HepG2 (cell line): ENCODE measurements at places on chromosomes 7 and 10. TPM values are rescaled to one million over a fixed set of nuclear protein-coding genes. Genes with fewer than 3 reads are reported as not detected.
A peak's percentile ranks its signal among the peaks of the same experiment; 100 is the strongest.

- DNase-seq = no peak
- H3K36me3 ChIP-seq = no peaks in the 10 kb centered on the region
- no peak overlapping the region for H3K4me3 ChIP-seq
- no peaks in the 10 kb centered on the region for H3K4me1 ChIP-seq
Observed at GRCh38 chr10:60767424-60767823, 10.9 kb upstream of the CDK1 start.

DNA sequence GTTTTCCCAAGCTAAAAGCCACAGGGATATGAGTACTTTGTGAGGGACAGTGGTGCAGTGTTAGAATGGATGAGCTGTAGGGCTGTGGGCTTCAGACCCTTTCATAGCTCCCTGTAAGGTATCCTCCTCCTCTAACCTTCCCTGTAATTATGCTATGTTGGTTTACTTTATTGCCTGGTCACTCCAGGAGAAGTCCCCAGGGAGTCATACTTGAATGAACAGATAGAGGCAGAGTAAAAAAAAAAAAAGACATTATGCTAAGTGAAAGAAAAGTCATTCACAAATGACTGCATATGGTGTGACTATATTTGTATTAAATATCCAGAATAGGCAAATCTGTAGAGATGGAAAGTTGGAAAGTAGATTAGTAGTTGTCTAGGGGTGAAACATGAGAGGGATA is 434.4 kb downstream of the AUTS2 start:
- no peak overlapping the region for H3K27ac ChIP-seq
- H3K36me3 ChIP-seq = no peaks in the 10 kb centered on the region
- H3K27me3 ChIP-seq = no peaks in the 10 kb centered on the region
- no peak overlapping the region for H3K4me3 ChIP-seq

- no peaks in the 10 kb centered on the region; the same call in 1 of the 2 replicates for H3K4me1 ChIP-seq
- peaks cover 14% of the 10 kb centered on the region; the same call in 1 of the 3 replicates for H3K27me3 ChIP-seq
- DNase-seq = no peak
- H3K27ac ChIP-seq = no peak overlapping the region
- H3K36me3 ChIP-seq = no peaks in the 10 kb centered on the region
- no peak overlapping the region for H3K4me3 ChIP-seq
Observed at GRCh38 chr7:151717415-151717814, 159.5 kb downstream of the PRKAG2 start.

DNA sequence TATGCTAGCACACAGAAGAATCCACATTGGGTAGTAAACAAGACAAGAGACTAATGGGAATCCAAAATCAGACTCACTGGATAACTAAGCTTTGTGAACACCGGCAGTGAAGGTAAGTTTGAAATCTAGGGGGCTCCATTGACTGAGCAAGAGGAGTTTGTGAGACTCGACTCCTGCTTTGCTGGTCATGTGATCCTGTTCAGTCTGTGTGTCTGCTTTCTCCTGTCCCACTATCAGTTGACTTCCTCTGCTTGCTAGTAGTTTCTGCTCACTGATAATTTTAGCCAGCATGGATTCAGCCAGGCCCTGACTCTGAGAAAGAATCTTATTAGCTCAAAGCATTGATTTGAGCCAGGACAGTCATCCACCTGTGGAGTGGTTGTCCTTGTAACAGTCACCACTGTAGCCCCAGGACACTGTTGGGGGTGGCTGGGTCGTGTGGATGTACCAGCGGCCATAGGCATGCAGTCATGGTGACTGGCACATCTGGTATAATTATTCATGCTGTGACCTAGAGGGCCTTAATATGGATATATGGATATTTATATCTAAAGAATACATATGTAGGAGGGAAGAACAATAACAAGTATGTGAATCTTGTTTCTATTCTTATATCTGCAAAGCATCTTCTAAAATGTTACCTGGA is 44.4 kb downstream of the DNAH11 start:
- H3K4me3 ChIP-seq = no peak overlapping the region
- no peaks in the 10 kb centered on the region for H3K27me3 ChIP-seq
- no peaks in the 10 kb centered on the region for H3K4me1 ChIP-seq
- no peaks in the 10 kb centered on the region for H3K36me3 ChIP-seq

DNA sequence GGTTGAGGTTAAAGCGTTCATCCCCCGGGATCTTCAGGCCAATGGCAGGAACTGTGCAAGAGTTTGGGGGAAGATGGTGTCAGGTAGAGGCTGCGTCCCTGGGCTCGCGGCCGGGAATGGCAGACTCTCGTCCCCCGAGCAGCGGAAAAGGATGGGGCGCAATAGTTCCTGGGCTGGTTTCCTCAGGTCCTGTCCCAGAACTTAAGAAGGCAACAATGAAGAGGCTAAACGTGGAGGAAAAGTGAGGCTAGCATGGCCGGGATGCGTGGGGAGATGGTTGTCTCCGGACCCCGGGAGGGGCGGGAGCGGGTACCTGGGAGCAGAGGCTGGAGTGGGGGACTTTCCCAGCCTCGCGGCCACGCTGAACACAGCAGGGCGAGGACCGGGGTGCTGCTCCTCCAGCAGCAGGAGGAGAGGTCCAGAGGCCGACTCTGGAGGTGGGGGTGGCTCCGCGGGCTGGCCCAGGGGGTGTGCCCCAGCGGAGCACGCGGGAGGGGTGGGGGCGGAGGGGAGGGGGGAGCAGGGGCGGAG is 882 bp downstream of the IRF5 start:
- no peaks in the 10 kb centered on the region for H3K36me3 ChIP-seq
- peak overlapping the region; percentile 75 for H3K4me3 ChIP-seq
- H3K4me1 ChIP-seq = peaks cover 70% of the 10 kb centered on the region
- DNase-seq = no peak
- peaks cover 22% of the 10 kb centered on the region for H3K27me3 ChIP-seq
- H3K27ac ChIP-seq = no peak overlapping the region

DNA sequence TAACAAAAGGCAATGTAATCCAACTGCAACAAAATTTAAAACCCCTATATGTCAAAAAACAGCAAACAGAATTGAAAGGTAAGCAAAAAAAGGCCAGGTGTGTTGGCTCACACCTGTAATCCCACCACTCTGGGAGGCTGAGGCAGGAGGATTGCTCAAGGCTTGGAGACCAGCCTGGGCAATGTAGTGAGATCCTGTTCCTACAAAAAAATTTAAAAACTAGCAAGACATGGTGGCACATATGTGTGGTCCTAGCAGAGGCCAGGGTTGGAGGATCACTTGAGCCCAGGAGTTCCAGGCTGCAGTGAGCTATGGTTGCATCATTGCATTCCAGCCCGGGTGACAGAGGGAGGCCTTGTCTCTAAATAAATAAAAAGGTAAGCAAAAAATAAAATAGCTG is 212.1 kb upstream of the KLF14 start:
- no peak overlapping the region for H3K27ac ChIP-seq
- H3K4me1 ChIP-seq = peaks cover 63% of the 10 kb centered on the region
- peaks cover 4% of the 10 kb centered on the region; the same call in 1 of the 2 replicates for H3K36me3 ChIP-seq
- no peaks in the 10 kb centered on the region for H3K27me3 ChIP-seq
- H3K4me3 ChIP-seq = no peak overlapping the region

DNA sequence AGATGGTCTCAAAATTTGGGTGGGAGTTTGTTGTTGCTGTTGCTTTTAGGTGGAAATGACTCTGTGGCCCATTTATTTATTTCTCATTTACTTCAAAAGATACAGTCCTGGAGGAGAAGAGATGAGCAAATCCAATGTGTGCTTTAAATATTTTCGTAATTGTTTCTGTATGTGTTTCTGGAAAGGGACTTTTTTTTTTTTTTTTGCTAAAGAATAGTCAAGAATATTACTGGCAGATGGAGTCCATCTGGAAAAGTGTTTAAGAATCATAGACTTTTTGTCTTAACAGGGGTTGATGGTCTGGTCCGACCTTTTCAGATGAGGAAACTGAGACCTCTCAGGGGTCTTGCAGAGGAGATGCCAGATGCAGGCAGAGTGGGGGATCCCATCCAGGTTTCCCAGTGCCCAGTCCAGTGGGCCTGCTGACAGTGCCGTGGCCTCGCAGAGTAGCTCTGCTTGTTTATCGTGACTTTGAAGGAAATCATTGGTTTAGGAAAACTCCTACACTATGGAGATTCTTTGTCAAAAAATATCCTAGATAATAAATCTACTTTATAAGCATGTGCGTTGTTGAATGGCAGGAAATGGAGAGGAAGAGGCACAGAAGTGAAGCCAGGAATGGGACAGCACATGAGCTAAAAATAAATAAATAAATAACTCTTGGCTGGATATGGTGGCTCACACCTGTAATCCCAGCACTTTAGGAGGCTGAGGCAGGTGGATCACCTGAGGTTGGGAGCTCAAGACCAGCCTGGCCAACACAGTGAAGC is 164.3 kb upstream of the SVIL start:
- no peaks in the 10 kb centered on the region for H3K27me3 ChIP-seq
- no peak for DNase-seq
- no peaks in the 10 kb centered on the region for H3K36me3 ChIP-seq
- H3K4me3 ChIP-seq = no peak overlapping the region

- no peak for DNase-seq
- peaks cover 23% of the 10 kb centered on the region for H3K4me1 ChIP-seq
- no peaks in the 10 kb centered on the region for H3K36me3 ChIP-seq
- H3K27me3 ChIP-seq = no peaks in the 10 kb centered on the region
Observed at GRCh38 chr10:116694927-116695268, 47.5 kb downstream of the HSPA12A start.

- no peaks in the 10 kb centered on the region for H3K4me1 ChIP-seq
- no peaks in the 10 kb centered on the region for H3K36me3 ChIP-seq
- H3K4me3 ChIP-seq = no peak overlapping the region
- DNase-seq = no peak
- no peaks in the 10 kb centered on the region for H3K27me3 ChIP-seq
Observed at GRCh38 chr10:89053555-89053954, 63.0 kb downstream of the FAS start.

DNA sequence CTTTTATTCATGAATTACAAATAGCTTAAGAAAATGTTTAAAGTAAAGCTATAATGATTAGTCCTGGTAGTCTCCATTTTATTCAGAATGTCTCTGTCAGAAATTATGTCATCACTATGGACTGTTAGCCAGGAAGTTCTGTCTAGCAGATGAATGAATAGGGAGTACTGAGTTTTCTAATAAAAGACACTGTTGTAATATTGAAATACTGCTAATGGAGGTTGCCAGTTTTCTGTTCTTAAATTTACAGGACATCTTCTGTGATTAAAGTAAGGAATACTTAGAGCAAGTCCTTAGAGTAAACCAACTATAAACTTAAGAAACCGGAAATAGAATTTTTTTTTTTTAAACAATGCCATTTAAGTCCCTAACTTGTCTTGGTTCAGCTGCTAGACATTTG is 309.8 kb downstream of the ADK start:
- H3K27me3 ChIP-seq = no peaks in the 10 kb centered on the region
- DNase-seq = no peak
- H3K36me3 ChIP-seq = no peaks in the 10 kb centered on the region
- no peak overlapping the region for H3K4me3 ChIP-seq

DNA sequence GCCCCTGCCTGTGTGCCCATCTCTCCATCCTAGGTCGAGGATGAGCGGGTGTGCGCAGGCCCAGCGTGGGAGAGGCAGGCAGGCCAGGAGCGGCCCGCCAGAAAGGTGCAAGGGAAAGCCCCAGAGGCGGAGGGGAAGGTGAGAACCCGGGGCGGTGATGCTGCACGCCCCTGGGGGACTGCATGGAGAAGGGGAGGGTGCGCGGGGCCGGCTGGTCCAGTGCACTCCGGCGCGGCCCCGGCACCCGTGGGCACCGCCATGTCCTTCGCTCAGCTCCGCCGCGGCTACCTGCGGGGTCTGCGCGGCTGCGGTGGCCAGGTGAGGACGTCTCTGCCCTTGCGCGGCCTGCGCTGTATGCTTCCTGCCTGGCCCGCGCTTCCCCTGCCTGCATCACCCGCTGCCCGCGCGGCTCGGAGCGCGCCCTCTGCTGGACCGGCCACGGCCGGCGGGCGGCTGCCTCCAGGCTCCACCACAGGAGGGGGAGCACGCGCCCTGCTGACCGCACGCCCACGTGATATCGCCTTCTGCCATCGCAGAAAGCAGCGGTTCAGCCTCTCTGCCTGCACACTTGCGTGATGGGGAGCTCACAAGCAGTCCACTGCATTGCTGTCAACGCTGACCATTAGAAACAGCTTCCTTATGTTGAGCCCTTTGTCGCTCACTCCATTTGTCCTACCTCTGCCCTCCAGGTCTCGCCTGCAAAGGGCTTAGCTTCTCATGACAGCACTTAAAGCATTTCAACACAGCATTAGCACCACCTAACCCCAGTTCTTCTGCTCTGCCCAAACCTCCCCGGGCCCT is 73.9 kb downstream of the CXCL12 start:
- DNase-seq = no peak
- no peaks in the 10 kb centered on the region for H3K36me3 ChIP-seq
- no peak overlapping the region for H3K4me3 ChIP-seq
- H3K27ac ChIP-seq = no peak overlapping the region
- H3K4me1 ChIP-seq = peaks cover 7% of the 10 kb centered on the region; the same call in 1 of the 2 replicates
- H3K27me3 ChIP-seq = no peaks in the 10 kb centered on the region

GRCh38 chr7:89023206-89023605 is 227.7 kb upstream of the TEX47 start:
- H3K4me1 ChIP-seq = no peaks in the 10 kb centered on the region
- no peaks in the 10 kb centered on the region for H3K36me3 ChIP-seq
- H3K27ac ChIP-seq = no peak overlapping the region

GRCh38 chr7:123627851-123628250 is 26.2 kb downstream of the ASB15 start:
- H3K36me3 ChIP-seq = no peaks in the 10 kb centered on the region
- no peak overlapping the region for H3K4me3 ChIP-seq
- DNase-seq = no peak
- H3K27ac ChIP-seq = no peak overlapping the region
- H3K4me1 ChIP-seq = no peaks in the 10 kb centered on the region

DNA sequence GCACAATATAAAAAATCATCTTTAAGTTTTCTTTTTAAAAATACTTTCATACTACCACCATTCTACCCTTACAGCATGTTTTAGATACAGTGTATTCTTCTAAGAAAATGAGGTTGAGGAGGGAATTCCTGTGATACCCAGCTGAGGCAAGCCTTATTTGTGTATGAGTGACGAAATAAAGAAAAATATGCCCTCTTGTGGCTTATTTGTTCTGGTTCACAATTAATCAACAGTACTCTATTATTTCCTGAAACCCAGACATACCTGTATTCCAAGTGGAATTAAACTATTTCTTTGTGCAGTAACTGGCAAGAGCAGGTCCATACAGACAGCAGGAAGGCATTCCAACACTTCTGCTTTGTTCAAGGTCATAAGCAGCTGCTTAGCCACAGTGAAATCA is 4.5 kb upstream of the SEMA3D start:
- no peak overlapping the region for H3K27ac ChIP-seq
- DNase-seq = no peak
- H3K4me1 ChIP-seq = peaks cover under 1% of the 10 kb centered on the region; the same call in 1 of the 2 replicates
- H3K36me3 ChIP-seq = no peaks in the 10 kb centered on the region
- H3K4me3 ChIP-seq = no peak overlapping the region

DNA sequence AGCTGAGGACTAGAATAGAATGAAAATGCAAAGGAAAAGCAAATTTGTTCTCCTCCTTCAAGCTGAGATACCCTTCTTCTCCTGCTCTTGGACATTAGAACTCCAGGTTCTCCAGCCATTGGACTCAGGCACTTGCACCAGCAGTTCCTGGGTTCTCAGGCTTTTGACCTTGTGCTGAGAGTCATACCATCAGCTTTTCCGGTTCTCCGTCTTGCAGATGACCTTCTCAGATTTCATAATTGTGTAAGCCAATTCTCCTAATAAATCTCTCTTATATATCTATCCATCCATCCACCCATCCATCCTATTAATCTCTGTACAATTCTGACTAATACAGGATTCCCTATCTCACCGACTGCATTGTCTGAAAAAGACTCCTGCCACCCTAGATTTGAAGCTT is 108.3 kb downstream of the AHR start:
- DNase-seq = no peak
- H3K27ac ChIP-seq = no peak overlapping the region
- no peak overlapping the region for H3K4me3 ChIP-seq
- no peaks in the 10 kb centered on the region for H3K36me3 ChIP-seq
- peaks cover 51% of the 10 kb centered on the region for H3K4me1 ChIP-seq

The FAM25G gene
- not detected in 2 replicates for total RNA-seq

The DKK1 gene
- total RNA-seq = 143 and 262 TPM in 2 replicates

The COBL gene
- total RNA-seq = 3.8 and 4.4 TPM in 2 replicates

The MKX gene
- not detected in 2 replicates for total RNA-seq

The PILRB gene
- total RNA-seq = 5.6 and 16.6 TPM in 2 replicates

The CLRN3 gene
- not detected in 2 replicates for total RNA-seq
